ENCODE measurements at places on chromosomes 13 and 19.

DNA sequence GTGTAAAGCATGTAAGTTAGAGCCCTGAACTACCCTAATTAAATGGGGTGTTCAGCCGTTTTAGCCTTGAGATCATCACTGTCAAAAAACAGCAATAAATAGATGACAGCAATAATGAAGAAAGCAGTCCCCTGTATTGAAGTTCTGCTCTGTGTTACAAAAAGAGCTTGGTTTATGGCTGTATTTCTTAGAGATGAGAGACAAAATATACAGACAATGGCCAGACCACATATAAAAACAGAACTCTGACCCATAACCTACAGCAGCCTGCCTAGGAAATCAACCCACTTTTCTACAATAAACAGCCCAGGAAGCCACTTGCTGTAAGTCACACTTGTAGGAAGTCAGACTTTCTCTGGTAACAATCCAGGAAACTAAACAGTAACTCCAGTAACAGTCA is 10.8 kb downstream of the IGFL3 start:
- DNase-seq = no peak

DNA sequence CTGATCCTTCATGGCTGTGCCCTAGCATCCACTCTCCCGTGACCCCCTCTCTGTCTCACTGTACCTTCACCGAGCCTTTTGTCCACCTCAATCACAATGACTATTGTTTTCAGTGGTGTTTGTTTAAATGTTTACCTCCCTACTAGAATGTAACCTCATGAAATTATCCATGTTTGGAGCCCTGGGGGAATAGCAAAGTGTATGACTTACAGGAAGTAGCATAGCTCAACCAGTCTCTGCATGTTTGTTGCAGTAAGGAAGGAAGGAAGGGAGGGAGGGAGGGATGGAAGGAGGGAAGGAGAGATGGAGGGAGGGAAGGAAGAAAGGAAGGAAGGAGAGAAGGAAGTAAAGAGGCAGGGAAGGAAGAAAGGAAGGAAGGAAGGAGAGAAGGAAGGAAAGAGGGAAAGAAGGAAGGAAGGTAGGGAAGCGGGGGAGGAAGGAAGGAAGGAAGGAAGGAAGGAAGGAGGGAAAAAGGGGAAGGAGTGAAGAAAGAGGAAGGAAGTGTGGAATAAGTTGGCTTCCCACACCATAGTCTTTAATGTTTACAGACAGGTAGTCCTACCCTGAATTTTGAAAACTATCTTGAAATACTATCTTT is 421.4 kb downstream of the COG6 start:
- DNase-seq = no peak

GRCh38 chr19:16587833-16588823 is 15.9 kb upstream of the SLC35E1 start:
- DNase-seq = no peak

- DNase-seq = no peak
These were observed 14.0 kb downstream of the ADGRE5 start for GRCh38 chr19:14395262-14395661.

DNA sequence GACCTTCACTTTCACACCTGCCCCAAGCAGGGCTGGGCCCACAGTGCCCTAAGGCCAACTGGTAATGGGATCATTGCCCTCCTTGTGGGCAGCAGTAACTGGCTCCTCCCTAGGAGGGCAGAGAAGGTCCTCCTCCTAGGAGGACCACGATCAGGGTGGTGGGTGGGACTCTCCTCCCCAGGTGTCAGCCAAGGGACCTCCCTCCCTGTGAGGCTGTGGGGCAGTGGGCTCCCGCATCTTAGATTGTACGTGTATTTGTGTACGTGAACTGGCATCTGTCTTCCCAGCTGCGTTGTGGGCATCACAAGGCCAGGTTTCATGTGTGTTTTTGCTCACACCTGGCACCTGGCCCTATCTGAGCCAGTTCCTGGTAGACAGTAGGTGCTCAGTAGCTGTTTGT is 111.8 kb downstream of the SOX1 start:
- DNase-seq = no peak

DNA sequence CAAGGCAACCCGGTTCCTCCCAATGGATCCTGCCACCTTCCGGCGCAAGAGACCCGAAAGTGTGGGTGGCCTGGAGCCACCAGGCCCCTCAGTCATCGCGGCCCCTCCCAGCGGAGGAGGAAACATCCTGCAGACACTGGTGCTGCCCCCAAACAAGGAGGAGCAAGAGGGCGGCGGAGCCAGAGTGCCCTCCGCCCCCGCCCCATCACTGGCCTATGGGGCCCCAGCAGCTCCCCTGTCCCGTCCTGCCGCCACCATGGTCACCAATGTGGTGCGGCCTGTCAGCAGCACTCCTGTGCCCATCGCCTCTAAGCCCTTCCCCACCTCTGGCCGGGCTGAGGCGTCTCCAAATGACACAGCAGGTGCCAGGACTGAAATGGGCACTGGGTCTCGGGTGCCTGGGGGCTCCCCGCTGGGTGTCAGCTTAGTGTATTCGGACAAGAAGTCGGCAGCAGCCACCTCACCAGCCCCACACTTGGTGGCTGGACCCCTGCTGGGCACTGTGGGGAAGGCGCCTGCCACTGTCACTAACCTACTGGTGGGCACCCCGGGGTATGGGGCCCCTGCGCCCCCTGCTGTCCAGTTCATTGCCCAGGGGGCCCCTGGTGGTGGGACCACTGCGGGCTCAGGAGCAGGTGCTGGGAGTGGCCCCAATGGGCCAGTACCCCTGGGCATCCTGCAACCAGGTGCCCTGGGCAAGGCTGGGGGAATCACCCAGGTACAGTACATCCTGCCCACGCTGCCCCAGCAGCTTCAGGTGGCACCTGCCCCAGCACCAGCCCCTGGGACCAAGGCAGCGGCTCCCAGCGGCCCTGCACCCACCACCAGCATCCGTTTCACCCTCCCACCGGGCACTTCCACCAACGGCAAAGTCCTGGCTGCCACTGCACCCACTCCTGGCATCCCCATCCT is 11.2 kb upstream of the PRR19 start:
- DNase-seq = peak; percentile 76

DNA sequence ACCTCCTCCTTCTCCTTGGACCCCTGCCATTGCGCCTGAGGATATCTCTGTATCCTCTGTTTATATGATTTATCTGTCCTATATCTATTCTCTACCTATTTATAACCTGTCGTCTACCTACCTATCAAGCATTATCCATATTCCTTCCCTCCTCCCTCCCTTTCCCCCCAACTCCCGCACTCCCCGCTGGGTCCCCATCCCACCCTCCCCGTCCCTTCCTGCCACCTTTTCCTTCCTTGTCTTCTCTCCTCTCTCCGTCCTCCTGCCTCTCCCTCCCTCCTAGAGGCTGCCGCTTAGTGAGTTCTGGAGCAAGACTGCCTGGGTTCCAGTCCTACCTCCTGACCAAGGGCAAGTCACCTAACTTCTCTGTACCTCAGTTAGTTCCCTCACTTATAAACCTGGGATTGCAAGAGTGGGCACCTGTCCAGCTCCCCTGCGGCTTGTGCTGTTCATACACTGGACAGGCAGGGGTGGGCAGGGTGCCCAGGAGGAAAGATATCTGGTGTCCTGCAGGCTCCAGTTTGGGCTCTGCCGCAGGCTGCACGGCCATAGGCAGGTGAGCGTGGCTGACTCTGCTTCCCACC is 16.1 kb downstream of the TTYH1 start:
- DNase-seq = no peak

- DNase-seq = no peak
These were observed 15.6 kb upstream of the SIGLEC10 start for GRCh38 chr19:51433043-51433442.
